ENCODE measurements at places on chromosomes 13 and 19.

DNA sequence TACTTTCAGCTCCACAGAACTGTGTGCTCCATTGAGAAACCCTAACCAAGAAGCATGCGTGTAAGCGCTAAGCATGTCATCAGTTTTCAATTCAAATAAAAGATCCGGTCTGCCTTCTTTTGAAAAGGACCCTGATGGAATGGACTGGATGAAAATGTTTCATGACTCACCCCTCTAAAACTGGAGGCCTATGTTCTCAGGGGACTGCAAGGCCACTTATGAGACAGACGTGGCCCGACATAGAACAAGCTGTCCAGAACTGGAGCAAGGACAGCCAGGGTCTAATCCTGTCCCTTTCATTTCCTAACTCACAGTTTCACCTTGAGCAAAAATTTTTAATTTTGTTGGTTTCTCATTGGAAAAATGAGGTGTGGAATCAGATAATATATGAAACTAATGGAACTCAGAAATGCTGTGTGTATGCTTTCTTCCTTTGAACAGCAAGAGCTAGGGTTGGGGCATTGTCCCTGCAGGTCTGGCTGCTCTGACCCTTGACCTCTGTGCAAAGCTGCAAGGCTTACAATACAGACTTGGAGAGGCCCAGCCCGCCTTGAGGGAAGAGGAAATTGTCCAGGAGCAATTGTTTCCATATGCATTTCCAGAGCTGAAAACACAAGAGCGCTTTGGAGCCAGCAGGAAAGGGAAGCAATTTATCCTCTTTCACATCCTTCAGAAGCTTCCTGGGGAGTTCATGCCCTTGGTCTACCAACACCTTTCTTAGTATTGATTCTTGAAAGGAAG is 553.4 kb upstream of the KLF12 start:
- DNase-seq = no peak

DNA sequence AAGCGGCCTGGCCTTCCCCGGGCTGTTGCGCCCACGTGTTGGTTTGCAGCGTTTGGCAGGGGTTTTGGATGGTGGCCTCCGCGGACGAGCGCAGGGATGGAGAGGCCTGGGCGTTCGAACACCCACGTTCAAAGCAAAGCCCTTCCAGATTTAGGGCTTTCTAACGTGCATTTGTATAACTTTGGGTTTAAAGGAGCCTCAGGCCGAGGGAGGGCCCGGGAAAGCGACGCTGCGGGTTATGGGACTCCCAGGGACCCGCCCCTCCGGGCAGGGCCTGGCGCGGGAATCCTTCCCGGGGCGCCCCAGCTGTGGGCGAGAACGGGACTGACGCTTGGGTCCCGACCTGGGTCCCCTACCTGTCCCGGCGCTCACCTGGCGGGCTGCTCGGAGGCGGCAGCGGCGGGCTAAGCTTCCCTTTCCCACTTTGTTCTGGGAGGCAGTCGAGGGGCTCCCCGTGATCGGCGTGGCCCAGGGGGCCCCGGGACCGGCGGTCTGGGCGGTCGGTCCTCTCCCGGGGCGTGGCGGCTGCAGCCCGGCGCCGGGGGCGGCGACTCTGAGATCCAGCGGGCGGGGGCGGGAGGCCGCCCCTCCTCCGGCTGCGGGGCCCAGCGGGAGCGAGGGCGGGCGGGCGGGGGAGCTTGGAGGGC is at the start of gene FBXO17:
Gene FBXO17 (minus strand): TSS at position 529 of the 647 bp plus-strand sequence. CDS start 25,423 bp downstream, outside the sequence.
- no peak for DNase-seq

- DNase-seq = no peak
Measured at GRCh38 chr19:46759817-46760333, 13.6 kb upstream of the STRN4 start.

GRCh38 chr19:6632002-6632621 is 37.8 kb downstream of the TNFSF14 start:
- DNase-seq = peak; percentile 73

GRCh38 chr19:32450217-32450616 is 44.6 kb downstream of the DPY19L3 start:
- DNase-seq = no peak

GRCh38 chr13:60482012-60482411 is 85.0 kb downstream of the TDRD3 start:
- DNase-seq = no peak

GRCh38 chr13:98482476-98483444 is 94.1 kb downstream of the STK24 start:
- no peak for DNase-seq

DNA sequence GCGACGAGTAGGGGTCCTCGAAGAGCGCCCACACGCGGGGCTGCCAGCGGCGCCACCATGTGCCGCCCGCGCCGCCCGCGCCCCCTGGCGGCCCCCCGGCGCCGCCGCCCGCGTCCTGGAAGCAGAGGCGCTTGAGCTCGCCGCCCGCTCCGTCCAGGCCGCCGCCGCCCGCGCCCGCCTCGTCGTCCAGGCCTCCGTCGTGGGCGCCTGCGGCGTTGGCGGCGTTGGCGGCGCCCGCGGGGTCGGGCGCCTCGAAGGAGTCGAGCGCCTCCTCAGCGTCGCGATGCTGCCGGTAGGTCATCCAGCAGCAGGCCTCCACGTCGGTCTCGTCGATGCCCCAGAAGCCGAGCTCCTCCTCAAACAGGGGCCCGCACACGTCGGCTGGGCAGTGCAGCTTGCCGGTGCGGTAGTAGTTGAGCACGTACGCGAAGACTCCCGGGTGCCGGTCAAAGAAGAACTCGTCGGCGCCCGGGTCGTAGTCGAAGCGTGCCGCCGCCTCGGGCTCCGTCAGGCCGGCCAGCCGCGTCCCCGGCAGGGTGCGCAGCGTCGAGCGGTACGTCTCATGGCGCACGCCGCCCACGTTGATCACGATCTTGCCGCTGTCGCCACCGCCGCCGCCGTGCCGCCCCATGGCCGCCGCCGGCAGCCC is 829 bp downstream of the KCNC3 start:
- DNase-seq = no peak

- no peak for DNase-seq
Measured at GRCh38 chr19:55453511-55454260, 7.8 kb downstream of the ISOC2 start.

GRCh38 chr13:76971215-76971614 is 20.7 kb upstream of the CLN5 start:
- DNase-seq = no peak

GRCh38 chr13:114110091-114110829 is 22.2 kb downstream of the RASA3 start:
- DNase-seq = peak; percentile 76

Measured in activated CD4-positive, alpha-beta T cell treated with anti-CD3 and anti-CD28 coated beads, Interleukin-2, amount 50 U/mL, for 1 hour (primary cell).